ENCODE measurements at places on chromosomes 2 and 18.

GRCh38 chr2:85175369-85176299 is 42.4 kb downstream of the TCF7L1 start:
- peak; percentile 30 for DNase-seq

- DNase-seq, result no peak
Measured at GRCh38 chr18:57833441-57834101, 30.5 kb upstream of the ATP8B1 start.

GRCh38 chr18:72539901-72540300 is 4.2 kb downstream of the CBLN2 start:
- DNase-seq, result no peak

DNA sequence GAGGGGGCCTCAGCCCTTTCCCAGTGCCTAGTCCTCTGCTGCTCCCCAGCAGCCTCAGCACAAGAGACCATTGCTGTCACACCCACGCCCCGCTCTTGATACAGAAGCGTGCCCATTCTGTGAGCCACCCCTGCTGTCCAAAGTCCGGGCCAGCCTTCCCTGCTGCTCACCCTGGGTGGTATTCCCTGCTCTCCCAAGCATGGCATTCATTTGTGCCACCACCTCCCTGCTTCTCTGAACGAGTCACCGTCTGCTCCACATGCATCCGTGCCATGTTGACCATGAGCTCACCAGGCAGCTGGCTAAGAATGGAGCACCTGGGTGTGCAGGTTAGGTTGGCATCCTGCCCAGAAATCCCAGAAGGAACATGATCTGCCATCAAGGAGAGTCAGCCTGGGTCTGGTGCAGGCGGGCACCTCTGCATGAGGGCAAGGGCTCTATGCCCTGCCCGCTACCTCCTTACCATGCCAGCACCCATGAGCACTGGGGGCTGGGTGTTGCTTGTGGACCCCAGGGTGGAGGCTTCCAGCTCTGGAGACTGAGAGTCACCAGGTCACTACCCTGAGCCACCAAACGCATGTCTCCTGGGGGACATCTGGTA is 63.0 kb downstream of the TWIST2 start:
- DNase-seq, result no peak

- DNase-seq, result no peak
Measured at GRCh38 chr2:136288249-136288648, 170.3 kb upstream of the CXCR4 start.

DNA sequence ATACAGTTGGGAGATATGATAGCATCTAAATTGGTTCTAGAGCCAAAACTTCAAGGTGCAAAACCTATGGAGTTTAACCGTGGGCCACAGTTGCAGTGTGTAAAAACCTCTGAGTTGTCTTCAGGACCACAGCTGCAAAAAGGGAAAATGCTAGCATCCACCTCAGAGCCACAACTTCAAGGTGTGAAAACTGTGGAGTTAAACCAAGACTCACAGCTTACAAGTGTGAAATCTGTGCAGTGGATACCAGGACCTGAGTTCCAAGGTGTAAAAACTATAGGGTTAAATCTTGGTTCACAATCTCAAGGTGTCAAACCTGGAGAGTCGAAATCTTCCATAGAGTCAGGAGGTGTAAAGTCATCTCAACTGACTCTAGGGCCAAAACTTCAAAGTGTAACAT is 10.4 kb upstream of the ZNF512 start:
- DNase-seq, result no peak

DNA sequence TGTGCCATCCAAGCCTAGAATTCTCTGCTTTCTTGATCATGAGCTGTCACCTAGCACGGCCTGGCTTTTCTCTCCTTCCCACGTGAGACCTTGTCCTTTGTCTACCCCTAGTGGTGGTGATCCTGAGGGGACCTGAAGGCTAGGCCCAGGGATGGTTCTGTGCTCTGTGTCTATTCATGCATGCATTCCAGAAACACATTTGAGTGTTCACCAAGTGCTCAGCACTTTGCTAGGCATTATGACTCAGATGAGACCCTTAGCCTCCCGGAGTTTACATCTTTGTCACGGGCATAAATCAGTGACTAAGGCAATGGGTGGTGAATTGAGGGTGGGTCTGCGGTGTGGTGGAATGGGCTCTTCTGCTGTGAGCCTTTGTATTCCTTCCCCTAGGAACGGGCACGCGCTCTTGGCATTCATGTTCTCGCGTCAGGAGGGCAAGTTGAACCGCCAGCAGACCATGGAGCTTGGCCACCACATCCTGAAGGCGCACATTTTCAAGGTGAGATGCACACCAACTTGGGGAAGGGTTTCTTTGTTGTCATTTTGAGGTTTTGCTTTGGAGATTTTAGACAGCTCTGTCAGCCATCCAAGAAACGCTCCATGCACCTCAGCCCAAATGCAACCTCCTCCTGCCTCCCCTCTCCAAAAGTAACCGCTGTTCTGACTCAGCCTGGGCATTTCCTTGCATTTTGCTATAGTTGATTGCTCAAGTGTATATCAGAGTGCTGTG is 100.9 kb downstream of the WDSUB1 start:
- no peak for DNase-seq

DNA sequence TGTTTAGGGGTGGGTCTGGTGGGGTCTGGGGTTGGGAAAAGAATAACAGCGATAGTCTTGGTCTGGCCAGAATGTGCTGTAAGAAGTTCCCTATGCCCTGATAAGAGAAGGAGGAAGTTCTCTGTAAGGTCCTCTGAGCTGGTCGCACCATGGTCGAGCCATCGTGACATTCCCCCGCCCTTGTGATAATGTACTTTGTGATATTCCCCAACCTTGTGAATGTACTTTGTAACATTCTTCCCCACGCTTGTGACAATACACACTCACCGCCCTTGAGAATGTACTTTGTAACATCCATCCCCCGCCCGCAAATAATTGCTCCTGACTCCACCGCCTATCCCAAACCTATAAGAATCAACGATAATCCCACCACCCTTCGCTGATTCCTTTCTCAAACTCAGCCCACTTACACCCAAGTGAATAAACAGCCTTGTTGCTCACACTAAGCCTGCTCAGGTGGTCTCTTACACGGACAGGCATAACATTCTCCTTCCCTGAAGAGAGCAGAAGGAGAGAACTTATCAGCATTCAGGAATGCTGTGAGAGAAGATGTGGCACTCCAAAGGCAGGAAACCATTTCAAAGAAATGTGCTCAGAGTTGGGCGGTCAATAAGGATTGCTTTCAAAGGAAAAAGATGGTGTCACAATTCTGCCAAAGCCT is 17.8 kb upstream of the DUSP19 start:
- DNase-seq, result no peak

GRCh38 chr2:239833269-239834109 is 191.7 kb downstream of the NDUFA10 start:
- no peak for DNase-seq

DNA sequence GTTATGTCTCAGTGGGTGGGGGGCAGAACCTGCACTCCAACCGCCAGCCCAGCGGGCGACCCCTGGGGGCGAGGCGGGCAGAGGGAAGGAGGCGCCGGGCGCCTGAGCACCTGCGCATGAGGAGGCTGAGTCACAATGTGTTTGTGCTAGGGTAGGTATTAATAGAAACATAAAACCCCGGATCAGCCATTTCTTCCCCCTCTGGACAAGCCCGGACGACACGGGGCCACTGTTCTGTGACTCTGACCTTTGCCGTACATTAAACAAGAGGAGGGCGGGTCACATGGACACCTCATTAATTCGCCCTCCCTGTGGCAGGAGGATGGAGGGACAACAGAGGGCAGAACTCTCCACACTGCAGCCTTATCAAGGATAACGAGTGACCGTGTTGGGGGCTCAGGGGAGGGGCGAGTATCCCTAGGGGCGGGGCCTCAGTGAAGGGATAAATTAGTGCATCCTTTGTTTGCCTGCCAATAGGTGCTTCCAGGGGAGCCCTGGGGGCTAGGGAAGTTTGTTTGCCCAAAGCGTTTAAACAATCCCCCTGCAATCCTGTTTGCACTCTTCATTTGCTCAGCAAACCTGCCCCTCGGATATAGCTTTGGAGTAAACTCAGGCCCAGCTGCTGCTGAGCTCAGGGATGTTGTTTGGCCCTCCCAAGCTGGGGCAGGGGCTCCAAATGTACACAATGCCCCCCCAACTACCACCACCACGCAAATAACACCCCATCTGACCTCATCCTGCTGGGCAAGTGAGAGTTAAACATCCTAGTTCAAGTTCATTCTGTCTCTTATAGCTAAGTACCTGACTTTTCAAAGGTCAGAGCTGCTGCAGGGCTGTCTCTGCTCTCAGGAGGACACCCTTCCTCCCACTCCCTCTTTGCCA is 171.2 kb upstream of the GLI2 start:
- DNase-seq, result peak; percentile 66

DNA sequence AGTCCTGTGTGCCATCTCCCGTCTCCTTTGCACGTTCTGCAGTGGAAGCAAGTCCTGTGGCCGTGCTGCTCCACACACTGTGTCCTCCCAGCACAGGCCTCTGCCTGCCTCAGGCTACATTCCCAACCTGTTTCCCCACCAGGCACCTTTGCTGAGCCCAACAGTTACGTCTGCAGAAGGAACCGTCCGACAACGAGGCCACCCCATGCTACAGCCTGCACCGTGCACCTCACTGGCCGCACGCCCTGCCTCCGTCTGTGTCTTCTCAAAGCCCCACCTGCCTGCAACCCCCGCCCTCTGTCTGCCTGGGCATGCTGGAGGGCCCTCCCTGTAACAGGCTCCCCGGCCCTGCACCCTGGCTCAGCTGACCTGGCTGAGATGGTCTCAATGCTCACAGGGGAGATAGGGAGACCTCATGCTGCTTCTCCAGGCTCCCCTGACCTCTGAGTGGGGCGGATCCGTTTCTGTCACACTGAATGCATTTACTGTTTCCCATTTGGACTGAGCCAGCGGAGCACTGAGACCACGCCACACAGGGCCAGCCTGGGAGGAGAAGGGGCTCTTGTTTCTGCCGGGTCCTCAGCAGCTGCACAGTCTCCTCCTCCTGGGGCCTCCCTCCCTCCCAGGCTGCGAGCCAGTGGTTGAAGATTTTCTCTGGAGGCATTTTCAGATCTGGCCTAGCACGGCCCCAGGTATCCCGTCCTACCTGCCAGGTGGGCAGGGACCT is 109.1 kb upstream of the OTOS start:
- no peak for DNase-seq

DNA sequence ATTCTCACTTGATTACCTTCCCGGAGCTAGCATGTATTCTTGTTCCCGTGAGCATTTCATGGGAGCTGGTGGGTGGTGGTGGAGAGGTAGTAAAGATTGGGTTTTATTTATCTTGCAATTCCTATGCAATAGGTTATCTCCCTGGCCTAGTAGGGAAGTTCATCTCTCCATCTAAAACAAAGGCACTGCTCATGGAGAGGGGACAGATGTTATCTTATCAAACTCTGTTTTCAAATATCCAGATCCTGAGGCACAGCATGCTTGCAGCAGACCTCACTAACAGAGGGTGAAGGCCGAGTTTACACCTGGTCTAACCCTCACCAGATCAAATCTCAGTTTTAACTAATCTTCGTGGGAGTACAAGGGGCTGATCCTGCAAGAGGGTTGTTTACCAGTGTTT is 98.9 kb downstream of the CYRIA start:
- no peak for DNase-seq

GRCh38 chr2:23002234-23002633 is 382.7 kb upstream of the KLHL29 start:
- DNase-seq, result no peak

- DNase-seq, result no peak
Measured at GRCh38 chr2:119147776-119148715, 10.5 kb downstream of the C1QL2 start.

DNA sequence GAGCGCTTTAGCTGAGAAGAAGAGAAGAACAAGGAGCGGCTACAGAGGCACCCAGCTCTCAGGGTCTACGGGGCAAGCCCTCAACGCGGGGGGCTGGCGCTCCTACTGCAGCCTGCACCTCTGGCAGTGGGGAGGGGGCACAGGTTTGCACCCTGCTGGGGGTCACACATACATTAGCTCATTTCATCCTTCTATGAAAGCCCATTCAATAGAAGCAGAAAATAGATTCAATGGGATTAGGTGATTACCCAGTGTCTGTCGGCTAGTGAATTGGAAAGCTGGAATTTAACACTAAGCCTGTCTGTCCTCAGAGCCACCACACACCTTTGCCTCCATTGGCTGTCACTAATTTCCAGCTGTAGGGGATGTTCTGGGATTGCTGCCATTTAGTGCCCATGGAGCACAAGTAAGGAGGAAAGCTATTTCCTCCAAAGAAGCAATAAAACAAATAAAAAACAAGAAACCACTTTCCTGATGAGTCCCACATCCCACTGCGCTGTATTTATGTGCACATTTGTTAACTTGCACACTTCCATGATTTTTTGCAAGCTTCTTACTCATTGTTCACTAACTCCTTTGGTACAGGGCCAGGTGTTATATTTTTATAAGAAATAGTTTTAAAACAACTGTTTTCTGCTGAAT is 319.6 kb upstream of the REV1 start:
- no peak for DNase-seq

DNA sequence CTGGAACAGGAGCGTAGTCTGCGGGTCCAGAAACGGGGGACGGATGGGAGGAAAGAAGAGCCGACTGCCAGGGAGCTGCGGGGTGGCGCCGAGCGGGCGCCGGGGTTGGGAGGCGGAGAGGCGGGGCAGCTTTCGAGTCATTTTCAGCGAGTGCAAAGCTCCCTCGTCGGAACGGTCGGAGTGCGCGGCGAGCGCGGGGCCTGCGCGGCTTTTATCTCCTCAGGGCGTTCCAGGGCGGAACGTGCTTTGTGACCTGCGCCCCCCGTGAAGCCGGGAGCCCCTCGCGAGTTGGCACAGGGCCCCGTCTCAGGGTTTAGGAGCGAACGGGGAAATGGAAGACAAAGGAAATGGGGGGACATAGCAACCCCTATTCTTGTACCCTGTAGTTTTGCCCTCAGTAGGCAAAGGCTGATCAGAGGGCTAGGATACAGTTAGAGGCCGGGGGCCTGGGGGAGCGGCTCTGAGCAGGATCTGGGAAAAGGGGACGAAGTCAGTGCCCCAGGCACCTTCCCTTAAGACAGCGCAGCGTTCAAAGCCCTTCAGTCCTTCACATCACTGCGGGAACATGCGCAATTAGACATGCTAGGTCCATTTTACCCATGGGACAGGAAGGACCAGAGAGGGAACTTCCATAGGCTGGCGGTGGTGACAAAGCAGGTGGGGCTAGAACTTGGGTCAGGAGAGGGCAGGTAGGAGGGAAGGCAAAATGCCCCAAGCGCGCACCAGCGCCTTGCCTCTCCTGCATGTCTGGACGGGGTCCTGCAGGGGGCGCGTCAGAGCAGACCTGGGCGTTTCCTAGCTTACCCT is 60.1 kb upstream of the IL1RL1 start:
- DNase-seq, result peak; percentile 69

GRCh38 chr2:22079583-22079982 is 955.8 kb downstream of the TDRD15 start:
- no peak for DNase-seq

- DNase-seq, result no peak
Measured at GRCh38 chr18:73110307-73110706, 242.5 kb upstream of the NETO1 start.

- DNase-seq, result no peak
Measured at GRCh38 chr18:58416704-58417683, 211.9 kb downstream of the ALPK2 start.

GRCh38 chr2:189409131-189409530 is 32.1 kb upstream of the WDR75 start:
- DNase-seq, result no peak

DNA sequence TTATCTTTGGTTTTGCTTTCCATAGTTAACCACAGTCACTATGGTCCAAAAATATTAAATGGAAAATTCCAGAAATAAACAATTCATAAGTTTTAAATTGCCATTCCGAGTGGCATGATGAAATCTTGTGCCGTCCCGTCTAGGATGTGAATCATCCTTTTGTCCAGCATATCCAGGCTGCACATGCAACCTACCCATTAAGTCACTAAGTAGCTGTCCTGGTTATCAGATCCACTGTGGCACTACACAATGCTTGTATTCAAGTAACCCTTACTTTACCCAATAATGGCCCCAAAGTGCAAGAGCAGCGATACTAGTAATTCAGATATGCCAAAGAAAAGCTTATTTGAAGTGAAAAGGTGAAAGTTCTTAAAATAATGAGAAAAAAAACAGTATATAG is 10.7 kb downstream of the USP34 start:
- no peak for DNase-seq
